Fibroblast of lung (primary cell): ENCODE measurements at places on chromosomes 12 and 14. TPM values are rescaled to one million over a fixed set of nuclear protein-coding genes. Genes with fewer than 3 reads are reported as not detected.
A peak's percentile ranks its signal among the peaks of the same experiment; 100 is the strongest.

GRCh38 chr12:15088105-15088504 lies 115.3 kb downstream of the PDE6H start:
- DNase-seq = no peak

Gene TGM1
- total RNA-seq = 0.51 and 0.83 TPM in 2 replicates

Gene OTX2
- not detected in 2 replicates for total RNA-seq

Gene TSHR
- not detected in 2 replicates for total RNA-seq

DNA sequence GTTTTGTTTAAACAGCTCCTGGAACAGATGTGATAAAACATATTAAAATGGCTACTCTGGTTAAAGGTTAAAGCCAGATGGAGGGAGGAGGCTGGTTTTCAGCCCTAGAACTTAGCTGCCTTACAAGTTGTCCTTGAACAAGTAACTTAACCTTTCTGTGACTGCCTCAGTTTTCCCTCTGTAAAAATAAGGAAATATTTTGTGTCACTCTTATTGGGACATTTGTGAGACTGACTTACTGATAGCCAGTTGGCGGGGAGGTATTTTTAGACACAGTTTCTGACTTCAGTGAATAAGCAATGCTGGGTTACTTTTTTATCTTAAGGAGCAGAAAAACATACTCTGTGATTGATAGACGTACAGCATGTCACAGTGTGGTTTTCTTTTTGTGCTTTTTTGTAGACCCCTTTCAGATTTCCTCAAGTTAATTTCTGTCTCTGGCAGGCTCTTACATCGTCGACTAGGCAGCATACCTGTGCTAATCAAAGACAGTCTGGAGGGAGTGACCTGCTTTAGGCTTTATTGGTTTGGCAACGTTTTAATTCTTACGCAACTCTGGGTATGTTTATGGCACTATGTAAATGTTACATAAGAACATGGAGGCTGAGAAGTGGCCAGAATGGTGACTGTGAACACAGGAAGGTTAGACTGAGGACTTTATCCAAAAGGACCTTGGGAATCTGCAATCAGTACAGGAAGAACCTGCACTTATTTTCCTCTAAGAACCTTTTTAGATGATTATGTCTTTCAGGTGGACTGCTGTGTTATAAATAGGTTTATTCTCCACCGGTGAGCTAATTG lies 3.3 kb downstream of the ACVR1B start:
- peak; percentile 37 for DNase-seq

- no peak for DNase-seq
Observed at GRCh38 chr12:42916143-42916542, 326.6 kb upstream of the PRICKLE1 start.

GRCh38 chr12:127293507-127294310 lies 973.3 kb upstream of the TMEM132C start:
- peak; percentile 50 for DNase-seq

GRCh38 chr12:3447318-3447717 lies 43.7 kb upstream of the PRMT8 start:
- DNase-seq = no peak

- DNase-seq = no peak
Observed at GRCh38 chr12:5708371-5708770, 236.7 kb downstream of the ANO2 start.

DNA sequence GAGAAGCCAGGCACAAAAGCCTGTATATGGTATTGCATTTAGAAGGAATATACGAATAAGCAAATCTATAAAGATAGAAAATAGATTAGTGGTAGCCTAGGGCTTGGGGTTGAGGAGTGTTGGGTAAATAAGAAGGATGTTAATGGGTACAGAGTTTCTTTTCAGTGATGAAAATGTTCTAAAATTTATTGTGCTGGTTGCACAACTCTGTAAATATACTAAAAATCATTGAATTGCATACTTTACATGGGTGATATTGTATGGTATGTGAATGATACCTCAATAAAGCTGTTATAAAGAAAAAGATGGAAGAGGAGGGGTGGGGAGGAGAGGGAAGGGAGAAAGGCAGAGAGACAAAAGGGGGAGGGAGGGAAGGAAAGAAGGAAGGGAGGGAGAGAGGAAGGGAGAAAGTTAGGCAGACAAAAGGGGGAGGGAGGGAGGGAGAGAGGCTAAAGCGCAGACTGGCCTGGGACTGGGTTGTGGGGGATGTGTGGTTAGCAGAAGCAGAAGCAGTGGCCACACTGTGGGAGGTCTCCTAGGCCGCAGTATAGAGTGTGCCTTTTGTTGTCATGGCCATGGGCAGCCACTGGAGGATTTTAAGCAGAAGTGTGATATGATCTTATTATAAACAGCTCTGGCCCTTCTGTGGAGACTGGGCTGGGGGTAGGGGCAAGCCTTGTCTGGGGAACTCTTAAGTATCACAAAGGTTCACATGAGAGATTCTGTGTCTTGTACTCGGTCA lies 73.6 kb upstream of the ELK3 start:
- peak; percentile 26 for DNase-seq

Gene FIGNL2
- 0.17 and 0.26 TPM in 2 replicates for total RNA-seq

Gene ZNF705A
- not detected in 2 replicates for total RNA-seq

DNA sequence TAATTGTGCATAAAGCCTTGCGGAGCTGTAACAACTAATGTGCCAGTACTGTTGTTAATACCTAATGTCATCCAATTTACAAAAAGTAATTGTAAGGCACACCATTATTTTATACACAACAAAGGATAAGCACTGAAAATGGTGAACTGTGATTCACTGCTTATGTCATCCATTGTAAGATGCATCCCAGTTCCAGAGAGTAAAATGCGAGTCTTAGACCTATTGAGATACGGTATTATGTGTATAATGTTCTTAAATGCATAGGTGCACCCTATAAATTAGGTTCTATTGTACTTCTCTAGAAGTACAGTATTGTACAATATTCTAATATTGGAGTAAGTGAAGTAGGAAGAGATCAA lies 406 bp downstream of the PARP2 start:
- peak; percentile 44 for DNase-seq

- no peak for DNase-seq
Observed at GRCh38 chr14:104108570-104109541, 23.4 kb downstream of the ASPG start.

GRCh38 chr12:5523396-5524115 lies 91.6 kb downstream of the NTF3 start:
- DNase-seq = no peak

DNA sequence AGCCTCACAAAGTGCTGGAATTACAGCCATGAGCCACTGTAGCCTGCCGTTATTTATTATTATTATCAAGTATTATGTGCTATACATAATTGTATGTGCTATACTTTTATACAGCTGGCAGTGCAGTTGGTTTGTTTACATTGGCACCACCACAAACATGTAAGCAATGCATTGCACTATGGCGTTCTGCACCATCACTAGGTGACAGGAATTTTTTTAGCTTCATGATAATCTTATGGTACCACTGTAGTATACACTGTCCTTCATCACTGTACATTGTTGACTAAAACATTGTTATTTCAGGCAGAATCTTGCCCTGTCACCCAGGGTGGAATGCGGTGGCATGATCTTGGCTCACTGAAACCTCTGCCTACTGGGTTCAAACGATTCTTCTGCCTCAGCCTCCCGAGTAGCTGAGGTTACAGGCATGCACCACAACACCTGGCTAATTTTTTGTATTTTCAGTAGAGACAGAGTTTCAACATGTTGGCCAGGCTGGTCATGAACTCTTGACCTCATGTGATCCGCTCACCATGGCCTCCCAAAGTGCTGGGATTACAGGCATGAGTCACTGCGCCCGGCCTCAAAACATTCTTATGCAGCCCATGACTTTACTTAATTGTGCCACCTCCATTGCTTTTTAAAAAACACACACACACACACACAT lies 17.1 kb downstream of the MRPL42 start:
- peak; percentile 33 for DNase-seq

Gene LBHD2
- not detected in 2 replicates for total RNA-seq

- DNase-seq = no peak
Observed at GRCh38 chr12:110802489-110802888, 44.3 kb upstream of the CCDC63 start.

GRCh38 chr12:106753526-106753925 lies 21.0 kb upstream of the RIC8B start:
- DNase-seq = no peak

DNA sequence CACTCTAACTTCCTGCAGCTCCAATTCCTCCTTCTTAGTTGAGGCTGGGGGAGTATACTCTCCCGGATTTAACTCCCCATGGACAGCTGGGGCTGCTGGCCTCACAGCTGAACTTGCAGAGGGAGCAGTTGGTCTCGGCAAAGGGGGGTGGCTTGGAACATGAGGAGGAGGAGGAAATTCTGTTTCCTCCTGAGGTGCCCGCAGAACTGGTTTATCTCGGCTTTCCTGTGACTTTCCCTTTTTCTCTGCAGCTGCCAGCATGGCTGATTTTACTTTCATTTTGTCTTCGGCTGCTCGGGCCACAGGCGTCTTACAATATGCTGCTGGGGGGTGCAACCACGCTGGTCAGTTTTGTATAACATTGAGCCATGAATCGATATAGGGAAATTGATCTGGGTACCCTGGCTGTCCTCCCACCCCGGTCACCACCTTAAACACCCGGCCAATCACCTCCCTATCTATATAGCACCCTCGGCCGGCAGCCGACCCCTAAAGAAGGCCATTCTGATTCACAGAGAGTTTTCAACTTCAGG lies 1317.6 kb downstream of the TMEM121 start:
- DNase-seq = no peak

Gene NFYB
- 32.2 and 48.0 TPM in 2 replicates for total RNA-seq

Gene KRT85
- not detected in 2 replicates for total RNA-seq

DNA sequence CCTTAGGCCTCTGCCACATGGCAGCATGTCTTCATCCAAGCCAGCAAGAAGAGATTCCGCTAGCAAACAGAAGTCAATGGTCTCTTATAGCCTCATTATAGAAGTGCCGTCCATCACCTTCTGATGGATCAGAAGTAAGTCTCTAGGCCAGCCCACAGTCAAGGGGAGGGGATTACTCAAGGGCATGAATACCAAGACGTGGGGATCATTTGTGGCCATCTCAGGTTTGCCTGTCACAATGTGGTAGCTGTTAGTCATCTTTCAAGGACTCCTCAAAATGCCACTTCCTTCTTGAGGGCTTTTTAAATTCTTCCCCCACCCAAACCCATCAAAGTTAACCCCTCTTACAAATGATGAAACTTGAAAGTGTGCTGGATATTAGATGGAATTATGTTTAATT lies 8.1 kb upstream of the ADCY6 start:
- peak; percentile 61 for DNase-seq

- no peak for DNase-seq
Observed at GRCh38 chr14:22416193-22416592, 172.8 kb downstream of the DAD1 start.

- no peak for DNase-seq
Observed at GRCh38 chr12:39144613-39145061, 239.2 kb upstream of the CPNE8 start.

DNA sequence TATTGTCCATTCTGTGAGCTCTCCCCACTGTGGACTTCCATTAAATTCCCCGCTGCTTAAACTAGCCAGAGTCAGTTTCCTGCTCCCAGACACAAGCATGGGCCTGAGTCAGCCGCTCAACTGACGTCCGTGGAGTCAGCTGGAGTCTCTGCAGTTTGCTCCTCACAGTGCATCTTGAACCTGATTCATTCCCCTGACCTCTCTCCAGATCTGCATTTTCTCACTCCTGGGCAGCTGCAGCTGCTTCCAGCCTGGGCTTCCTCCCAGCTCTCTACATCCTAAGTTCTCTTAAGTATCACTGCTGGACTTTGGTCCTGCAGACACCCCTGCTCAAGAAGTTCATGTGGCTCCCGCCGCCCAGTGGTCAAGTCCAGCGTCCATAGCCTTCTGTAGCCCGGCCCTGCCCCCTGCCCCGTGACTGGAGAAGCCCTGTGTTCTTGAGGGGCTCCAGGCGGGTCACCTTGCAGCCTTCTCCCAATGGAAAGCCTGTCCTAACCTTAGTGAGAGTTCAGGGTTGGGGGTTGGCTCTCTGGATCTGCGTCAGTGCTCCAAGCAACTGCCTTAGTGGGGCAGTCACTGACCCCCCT lies 20.0 kb downstream of the NFKBIA start:
- peak; percentile 96 for DNase-seq

DNA sequence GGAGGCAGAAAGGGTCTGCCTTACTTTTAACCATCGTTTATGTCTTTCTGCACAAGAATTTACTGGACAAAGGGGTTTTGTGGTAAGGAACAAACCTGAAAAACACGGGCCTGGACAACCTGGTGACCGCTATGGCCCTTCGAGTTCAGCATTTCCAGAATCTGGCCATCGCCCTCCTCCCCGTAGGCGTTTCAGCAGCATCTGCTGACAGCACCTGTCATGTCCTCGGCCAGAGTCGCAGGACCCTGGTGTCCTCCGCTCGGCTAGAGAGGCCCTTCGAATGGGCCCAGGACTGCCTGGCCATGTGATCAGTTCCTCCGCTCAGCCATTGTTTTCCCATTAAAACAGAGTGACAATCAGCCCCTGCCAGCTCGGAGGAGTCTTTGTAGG lies 142.8 kb upstream of the FKBP4 start:
- DNase-seq = no peak

Gene DIO2
- 0.77 and 3.3 TPM in 2 replicates for total RNA-seq

GRCh38 chr14:101110729-101111619 lies 207.5 kb upstream of the RTL1 start:
- DNase-seq = no peak

DNA sequence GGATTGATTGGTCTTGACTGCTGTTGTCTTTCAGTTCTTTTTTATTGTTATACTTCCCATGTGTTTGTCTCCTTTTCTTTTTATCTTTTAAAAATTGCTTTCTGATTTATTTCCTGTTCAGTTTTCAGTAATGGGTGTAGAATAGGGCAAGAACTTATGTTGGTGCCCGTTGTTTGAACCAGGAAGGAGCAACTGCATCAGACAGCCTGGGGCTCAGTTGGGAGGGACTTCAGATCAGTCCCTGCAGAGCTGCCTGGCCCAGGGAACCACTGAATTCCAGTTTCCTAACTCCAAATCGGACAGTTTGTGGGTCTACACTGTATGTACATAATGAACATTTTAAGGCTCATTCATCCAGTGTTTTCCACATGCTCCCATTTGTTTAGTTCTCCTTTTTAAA lies 64.9 kb downstream of the FBXO34 start:
- no peak for DNase-seq

GRCh38 chr14:76986231-76986565 lies 42.3 kb downstream of the IRF2BPL start:
- no peak for DNase-seq

Gene FBXW8
- total RNA-seq = 10.8 and 11.7 TPM in 2 replicates

Gene NEDD8
- total RNA-seq = 140 and 145 TPM in 2 replicates

DNA sequence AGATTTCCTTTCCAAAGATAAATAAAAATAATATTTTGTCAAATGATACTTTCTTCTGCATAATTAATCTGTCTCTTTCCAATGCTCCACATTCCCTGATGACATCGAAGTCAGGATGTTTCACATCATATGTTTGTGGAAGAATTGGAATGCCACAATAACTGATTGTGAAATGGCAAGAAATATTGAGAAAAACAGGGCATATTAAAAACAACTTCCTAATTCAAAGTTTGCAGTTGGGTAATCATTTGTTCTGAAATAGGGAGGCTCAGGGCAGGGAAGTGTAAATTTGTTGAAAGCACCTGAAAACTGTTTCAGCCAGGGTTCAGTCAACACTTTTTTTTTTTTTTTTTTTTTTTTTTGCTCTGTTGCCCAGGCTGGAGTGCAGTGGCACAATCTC lies 50.7 kb downstream of the BCAT1 start:
- DNase-seq = peak; percentile 74

- DNase-seq = peak; percentile 2
Observed at GRCh38 chr12:61490526-61491498, 769.4 kb upstream of the USP15 start.
